ENCODE measurements at places on chromosomes 7 and 10.

DNA sequence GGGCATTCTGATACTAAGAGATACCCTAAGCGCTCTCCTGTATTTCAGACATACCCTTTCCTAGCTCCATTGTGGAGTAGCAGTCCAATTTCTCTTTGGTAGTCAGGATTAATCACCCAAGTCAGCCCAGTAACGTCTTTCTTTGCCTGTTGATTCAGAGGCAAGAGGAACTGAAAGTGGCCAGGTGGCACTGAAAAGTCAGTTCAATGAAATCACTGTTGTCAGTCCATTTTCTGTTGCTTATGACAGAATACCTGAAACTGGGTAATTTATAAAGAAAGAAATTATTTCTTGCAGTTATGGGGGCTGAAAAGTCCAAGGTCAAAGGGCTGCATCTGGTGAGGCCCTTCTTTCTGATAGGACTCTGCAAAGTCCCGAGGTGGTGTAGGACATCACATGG, 40.2 kb downstream of the ANKRD61 start:
- DNase-seq = no peak

DNA sequence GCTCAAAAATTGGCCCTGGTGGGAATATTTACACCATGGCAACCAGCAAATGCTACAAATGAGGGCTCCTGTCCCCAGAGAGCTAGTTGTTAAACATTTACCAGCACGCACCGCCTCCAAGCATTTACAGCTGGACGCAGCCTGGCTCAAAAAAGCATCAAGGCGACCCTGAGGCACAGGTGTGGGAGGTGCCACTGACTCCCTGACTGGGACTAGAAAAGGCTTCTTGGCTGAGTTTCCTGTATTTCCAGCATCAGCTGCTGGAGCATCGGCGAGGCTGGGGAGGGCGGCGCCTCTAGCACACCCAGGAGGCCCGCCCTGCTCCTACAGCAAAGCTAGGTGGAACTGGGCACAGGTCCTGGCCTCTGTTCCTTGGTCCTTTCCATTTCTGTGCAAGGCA, 43.5 kb upstream of the ZRANB1 start:
- DNase-seq = no peak

- peak; percentile 58 for DNase-seq
These were observed 8.0 kb downstream of the RSU1 start for GRCh38 chr10:16809074-16809718.

- peak; percentile 45 for DNase-seq
These were observed 5.7 kb upstream of the GDI2 start for GRCh38 chr10:5818894-5819293.

DNA sequence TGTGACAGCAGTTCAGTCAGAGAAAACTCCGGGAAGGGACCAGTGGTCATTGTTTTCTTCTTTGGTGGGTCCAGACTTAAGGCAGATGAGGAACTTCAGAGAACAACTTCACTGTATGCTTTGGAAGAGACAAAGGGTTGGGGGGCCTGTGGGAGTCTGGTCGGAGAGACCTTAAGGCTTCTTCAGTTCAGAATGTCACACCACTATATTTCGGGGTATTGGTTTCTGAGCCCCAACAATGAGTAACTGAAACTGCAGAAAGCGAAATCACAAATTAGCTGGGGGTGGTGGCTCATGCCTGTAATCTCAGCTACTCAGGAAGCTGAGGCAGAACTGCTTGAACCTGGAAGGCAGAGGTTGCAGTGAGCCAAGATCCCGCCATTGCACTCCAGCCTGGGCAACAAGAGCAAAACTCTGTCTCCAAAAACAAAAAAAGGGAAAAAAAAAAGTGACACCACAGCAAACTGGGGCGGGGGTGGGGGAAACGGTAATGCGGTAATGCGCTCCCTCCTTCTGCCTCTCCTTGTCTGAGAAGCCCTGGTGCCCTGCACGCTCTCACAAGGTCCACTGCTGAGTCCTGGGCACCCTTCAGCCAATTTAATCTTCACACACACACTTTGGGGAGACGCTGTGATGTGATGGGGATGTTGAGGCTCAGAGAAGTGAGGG, 2.2 kb upstream of the ADIRF start:
- DNase-seq = no peak

- DNase-seq = no peak
These were observed 135.2 kb upstream of the PRSS1 start for GRCh38 chr7:142614116-142614515.

DNA sequence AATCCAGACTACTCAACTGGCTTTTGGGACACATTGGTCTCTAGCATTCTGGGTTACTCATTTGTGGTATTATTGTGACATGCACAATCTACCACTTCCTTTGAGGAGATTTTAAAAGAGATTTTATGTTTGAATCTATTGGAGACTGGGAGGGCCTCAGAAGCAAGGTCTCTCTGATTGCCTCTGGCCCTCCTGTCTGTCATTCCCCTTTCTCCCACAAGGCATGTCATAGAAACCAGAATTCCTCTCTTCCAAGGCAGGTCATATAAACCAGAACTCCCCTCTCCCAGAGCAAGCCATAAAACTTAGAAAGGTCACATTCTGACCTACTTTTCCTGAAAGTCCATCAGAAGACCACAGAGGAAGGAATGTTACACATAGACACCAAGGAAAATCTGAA, 777.7 kb downstream of the PHTF2 start:
- no peak for DNase-seq

DNA sequence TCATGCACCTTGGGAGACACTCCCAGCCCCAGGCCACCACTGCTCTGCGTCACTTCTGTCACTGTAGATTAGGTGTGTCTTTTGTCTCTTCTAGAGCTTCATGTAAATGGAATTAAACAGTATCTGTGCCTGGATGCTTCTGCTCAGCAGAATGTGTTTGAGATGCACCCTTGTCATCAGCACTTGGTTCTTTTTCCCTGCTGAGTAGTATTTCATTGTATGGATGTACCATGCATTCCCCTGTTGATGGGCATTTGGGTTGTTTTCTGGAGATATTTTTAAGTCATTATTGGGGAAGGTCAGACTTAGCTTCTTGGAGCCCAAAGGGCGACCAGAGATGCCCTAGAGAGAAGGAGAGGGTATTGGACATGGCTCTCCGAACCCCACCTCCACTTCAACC, 124.3 kb upstream of the MACROH2A2 start:
- DNase-seq = no peak

DNA sequence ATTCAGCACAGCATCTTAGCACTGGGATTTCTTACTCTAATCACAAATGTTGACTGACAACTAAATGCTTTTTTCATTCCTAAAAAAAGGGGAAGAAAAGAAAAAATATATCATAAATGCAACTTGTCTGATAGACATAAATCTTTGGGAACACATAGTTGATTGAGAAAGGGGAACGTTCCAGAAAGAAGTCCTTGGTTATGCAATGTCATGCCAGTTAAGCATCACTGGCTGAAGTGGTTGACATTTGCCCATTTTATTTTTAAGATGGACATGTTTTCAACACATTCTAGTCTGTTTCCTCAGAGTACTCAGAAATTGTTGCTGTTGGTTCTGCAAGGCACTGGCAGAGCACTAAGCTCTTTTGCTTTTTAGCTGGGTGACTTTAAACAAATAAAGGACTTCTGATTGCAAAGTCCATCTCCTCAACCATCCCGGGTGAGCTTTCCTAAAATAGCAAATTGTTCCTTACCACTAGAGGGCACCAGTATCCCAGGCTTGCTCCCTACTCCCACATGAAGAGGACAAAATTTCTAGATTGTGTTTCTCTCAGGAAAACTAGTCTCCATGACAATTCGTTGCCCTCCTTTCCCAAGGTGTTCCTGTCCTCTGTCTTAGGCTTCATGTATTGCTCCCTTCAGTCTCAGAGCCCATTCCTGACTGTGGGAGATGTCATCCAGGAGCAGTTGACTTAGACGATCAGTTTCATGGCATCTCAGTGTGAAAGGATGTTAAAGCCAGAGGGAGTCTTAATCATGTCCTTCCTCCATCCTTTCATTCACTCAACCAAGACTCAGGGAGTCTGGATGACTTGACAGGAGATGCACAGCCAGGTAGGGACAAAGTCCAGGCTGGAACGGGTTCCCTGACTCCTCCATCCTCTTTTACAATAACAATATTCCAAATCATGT, 23.9 kb downstream of the OPALIN start:
- no peak for DNase-seq

DNA sequence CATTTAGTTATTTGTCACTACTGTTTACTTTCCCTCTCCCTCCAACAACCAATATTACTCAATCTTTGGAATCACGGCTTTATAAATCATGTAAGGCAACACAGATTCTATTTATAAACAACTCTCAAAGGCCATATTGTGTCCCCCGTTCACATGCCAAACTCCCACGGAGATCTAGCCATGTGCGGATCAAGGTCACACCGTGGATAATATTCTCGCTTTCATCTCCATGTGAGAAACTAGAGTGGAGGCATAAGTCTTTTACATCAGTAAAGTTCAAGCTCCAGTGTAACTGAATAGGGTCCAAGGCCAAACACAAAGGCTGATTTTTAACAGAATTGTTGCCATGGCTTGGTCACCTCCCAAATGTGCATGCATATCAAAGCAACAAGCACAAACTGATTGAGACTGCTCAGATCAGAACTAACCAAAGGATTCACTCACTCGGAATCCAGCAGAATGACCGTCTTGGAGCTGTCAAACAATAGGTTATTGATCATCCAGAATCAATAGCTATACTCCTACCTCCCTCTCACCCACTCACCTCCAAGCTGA, 569.5 kb upstream of the LRRN3 start:
- DNase-seq = no peak

DNA sequence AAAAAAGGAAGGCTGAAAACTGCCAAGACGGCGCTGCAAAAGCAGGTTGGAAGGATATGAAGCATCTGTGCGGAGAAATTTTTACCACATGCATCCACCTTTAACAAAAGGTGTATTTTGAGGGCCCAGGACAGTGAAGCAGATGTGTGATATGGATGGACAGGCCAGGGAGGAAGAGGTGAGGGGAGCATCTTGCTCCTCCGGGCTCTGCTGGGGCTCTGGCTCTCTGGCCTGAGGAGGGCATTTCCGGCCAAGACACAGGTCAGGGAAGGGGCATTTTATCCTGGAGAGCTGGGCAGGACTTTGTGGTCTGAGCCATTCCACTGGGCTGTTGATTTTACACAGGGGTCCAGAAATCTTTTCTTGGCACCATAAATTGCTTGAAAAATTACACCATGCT, 175.1 kb downstream of the ZMYND11 start:
- no peak for DNase-seq

DNA sequence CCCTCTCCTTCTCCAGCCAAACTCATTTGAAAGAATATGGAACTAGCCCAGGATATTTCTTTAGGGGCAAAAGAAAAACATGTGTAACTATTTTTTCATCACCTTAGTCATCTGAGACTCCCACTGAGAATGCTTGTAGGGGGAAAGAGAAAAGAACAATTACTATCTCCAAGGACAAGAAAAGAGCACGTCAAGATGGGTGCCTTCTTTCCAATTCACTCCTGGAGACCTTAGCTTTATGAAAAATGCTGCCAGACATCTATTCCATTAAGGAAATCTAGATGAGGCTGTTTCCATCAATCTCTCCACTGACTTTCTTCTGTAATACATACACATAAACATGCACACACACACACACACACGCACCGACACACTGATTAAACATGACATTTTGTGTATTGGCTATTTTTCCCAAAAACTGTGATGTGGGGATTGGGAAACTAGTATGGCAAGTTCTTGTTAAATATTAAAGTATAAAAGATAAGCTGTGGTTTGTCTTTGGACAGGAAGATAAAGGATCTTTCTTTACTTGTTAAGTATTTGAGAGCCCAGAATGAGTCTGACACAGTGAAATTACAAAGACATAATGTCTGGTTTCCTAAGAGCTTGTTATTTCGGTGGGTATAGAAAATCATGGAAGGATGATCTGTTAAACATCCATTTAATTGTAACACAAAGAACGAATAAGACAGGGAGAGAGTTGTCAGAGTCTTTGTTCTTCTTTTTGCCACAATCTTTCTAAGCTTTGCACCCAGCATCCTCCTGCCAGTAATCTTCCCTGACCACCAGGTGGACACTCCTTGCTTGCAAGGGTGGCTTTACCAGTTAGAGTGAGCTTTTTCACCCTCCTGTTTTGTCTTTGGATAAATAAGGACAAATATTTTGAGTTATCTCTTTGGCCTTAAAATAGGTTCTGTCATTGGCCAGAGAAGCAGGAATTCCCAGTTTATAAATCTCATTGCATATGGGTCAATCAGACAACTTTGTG, 177.3 kb upstream of the TMEM72 start:
- no peak for DNase-seq

DNA sequence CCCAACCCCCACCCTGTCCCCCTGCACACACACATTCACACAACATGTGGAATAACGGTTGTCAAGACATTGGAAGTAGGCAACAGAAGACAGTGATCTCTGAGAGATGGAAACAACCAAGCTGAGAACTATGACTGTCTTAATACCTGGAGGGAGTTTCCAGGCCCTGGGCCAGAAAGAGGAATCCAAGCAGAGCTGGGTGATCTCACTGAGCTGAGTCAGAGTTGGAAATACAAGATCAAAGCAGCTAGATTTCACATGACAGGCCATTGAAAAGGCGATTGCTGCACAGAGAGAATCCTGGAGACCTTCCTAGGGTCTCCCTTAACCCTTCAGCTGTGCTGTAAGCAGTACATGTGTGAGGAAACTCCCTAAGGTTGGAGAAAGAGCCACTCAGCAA, 165.8 kb upstream of the PRSS1 start:
- DNase-seq = peak; percentile 68

DNA sequence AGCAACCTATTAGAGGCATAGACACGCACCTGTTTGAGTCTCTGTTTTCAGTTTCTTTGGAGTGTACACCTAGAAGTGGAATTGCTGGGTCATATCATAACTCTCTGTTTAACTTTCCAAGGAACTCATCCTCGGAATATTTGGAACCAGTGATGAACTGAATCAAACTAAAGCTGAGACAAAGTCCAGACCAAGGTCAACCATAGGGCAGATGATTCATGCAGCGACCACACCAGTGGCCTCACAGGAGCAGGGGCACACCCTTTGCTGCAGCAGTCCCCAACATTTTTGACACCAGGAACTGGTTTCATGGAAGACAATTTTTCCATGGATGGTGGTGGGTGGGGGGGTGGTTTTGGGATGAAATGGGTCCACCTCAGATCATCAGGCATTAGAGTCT, 4.9 kb upstream of the OPTN start:
- no peak for DNase-seq
